HT-29 (cell line): ENCODE measurements at places on chromosomes 1 and 21. TPM values are rescaled to one million over a fixed set of nuclear protein-coding genes. Genes with fewer than 3 reads are reported as not detected.

DNA sequence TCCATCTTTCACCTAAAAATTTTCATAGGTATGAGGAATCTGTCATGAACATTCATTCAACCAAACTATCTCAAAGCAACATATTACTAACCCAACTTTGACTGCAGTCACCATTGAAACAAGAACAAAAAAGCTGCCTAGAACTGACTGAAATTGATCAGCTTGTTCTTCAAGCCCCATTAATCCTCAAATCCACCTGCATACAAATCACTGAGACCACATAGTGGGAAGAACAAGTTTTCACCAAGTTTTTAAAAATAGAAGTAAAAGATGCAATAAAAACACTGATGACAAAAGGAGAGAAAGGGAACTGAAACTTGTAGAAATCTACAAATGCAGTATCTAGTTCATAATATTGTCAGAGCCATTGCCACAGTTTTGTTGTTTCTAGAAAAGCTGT, 6.1 kb downstream of the SORT1 start:
- DNase-seq, result no peak

DNA sequence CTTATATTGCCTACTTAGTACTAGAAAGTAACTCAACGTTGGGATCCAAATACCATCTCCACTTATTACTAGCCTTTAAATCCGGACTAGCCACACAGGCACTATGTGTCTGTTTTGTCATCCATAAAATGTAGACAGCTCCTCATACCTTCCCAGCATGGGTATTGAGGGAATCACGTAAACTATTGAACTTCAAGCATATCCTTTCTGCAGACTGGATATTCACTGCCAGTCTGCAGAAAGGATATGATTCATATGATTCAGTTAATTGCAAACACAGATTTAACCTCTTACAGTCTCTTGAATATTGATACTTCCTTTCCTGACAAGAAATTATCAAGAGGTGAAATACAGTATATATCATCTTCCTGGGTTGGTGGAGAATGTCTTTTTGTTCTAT, 186.0 kb downstream of the LEPR start:
- no peak for DNase-seq

GRCh38 chr1:85116856-85117255, 68.6 kb upstream of the MCOLN3 start:
- peak; percentile 6 for DNase-seq

- no peak for DNase-seq
Measured at GRCh38 chr1:185843986-185844385, 109.8 kb downstream of the HMCN1 start.

DNA sequence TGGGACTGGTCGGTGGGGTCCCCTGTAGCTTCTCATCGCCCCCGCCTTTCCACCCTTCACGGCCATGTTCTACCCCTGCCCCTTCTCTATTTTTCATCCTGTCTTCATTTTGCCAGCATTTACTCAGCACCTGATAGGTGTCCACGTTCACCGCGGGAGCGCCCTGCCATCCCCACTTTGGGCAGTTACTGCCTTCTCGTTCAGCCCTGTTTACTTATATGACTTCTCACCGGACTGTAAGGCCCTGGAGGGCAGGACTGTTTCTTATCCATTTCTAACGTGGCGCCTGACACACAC, 380 bp downstream of the MFN2 start:
- DNase-seq, result no peak

DNA sequence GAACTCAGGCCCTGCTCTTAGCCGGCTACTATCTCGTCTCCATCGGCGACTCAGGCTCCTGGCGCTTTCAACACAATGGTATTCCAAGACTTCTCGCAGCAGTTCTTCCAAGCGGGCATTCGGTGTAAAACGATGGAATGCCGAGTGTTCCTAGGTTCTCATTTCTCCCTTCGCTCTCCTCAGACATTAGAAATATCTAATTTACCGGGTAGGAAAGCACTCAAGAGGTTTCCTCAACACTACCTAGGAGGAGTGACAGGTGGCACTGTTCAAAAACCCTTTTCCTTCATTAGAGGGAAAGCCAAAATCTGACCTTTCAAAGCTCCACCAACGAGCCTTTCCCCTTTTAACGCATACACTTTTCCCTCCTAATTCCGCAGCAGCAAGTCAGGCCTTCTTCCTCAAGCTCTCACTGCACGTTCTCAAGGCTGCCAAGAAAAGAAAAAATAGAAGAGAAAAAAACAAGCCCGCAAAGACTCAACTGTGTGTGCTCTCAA, 601 bp downstream of the UBE2G2 start:
- DNase-seq, result peak; percentile 46

- no peak for DNase-seq
Measured at GRCh38 chr1:218456444-218456843, 111.3 kb downstream of the TGFB2 start.

DNA sequence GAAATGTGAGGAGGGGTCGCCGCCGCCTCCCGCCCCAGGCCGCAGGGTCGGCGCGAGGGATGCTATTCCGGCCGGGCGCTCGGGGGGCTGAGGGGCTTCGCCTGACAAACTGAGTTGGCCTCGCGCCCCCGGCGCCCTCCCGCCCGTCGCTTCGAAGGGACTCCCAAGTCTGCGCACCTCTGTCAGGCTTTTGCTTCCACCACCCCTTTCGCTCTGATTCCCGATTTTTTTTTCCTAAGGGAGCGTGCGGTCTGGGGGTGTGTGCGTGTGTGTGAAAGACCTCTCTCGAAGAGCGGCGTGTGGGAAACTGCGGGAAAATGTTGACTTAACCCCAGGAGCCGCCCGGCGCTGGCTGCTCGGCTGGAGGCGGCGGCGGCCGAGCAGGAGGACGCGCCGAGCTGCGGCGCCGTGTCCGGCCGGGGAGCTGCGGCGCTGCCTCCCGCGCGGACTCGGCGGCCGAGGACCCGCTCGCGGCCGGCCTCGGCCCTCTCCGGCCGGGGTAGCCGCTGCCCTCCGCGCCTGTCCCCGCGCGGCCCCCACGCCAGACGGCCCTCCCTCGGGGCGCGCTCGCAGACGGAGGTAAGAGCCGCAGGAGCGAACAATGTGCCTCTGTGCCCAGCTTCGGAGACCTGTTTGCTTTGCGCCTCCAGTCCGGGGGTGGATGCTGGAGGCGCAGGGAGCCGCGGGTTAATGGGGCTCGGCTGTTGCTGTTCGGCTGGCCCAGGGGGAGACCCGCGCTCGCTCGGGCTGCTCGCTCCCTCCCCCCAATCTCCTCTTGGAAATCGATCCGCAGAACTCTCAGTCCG, 1.1 kb downstream of the ADGRL2 start:
- no peak for DNase-seq

DNA sequence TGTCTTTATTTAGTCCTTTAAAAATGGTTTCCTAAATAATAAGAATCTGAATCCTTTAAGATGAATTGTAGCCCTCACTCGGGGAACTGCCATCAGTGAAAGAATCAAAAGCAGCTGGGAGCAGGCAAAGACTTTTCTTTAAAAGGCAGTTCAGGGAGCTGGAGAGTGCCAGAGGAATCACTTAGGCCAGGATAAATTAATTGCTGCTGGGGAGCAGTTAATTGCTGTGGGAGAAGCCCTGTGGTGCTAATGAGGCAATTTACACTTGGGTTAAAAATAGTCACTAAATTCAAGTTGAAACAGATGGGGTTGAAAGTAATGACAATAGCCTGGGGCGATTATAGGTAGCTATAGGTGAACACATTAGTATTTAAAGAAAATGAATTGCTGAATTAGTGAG, 38.7 kb upstream of the COL24A1 start:
- no peak for DNase-seq

DNA sequence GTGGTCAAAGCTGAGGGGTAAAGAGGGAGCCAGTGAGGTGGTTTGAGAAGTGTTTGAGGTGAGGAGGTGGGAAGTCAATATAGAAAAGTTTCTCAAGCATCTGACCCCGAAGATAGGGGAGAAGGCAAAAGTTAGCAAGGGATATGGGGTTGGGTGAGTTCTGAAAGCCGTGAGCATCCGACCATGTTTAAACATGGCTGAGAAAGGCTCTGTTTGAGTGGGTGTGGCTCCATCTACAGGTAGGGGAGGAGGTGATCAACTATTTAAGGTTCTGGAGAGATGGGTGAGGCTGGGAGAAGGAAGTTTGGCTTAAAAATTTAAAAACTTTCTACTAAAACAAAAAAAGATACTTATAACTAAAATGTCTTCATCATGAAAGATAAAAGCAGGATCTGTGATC, 273.8 kb downstream of the KCNJ6 start:
- DNase-seq, result peak; percentile 6

Gene S100A14
- total RNA-seq, result 35.6 and 46.2 TPM in 2 replicates

Gene FMO5
- 1.4 TPM in 2 replicates for total RNA-seq

Gene CSF3R
- total RNA-seq, result under 0.01 TPM in 1 of 2 replicates, not detected in the other
